ENCODE measurements at places on chromosomes 7 and 10.

- DNase-seq, result no peak
Measured at GRCh38 chr10:110772454-110773025, 99.2 kb upstream of the PDCD4 start.

GRCh38 chr10:670990-671389, 18.5 kb downstream of the DIP2C start:
- DNase-seq, result no peak

GRCh38 chr7:139918480-139918879, 89.4 kb downstream of the TBXAS1 start:
- DNase-seq, result no peak

GRCh38 chr7:7682861-7683260, 35.5 kb downstream of the RPA3 start:
- no peak for DNase-seq

- no peak for DNase-seq
Measured at GRCh38 chr7:30789334-30789711, 18.1 kb downstream of the MINDY4 start.

DNA sequence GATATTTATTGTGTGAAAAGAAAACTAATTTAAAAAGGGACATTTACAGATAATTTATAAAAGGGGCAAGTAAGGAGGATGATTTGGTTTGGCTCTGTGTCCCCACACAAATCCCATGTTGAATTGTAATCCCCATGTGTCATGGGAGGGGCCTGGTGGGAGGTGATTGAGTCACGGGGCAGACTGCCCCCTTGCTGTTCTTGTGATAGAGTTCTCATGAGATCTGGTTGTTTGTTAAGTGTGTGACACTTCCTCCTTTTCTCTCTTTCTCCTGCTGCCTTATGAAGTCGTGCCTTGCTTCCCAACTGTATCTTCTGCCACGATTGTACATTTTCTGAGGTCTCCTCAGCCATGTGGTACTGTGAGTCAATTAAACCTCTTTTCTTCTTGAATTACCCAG, 171.0 kb upstream of the SEMA3E start:
- DNase-seq, result no peak

GRCh38 chr10:35056686-35057085, 33.5 kb downstream of the CUL2 start:
- DNase-seq, result no peak

DNA sequence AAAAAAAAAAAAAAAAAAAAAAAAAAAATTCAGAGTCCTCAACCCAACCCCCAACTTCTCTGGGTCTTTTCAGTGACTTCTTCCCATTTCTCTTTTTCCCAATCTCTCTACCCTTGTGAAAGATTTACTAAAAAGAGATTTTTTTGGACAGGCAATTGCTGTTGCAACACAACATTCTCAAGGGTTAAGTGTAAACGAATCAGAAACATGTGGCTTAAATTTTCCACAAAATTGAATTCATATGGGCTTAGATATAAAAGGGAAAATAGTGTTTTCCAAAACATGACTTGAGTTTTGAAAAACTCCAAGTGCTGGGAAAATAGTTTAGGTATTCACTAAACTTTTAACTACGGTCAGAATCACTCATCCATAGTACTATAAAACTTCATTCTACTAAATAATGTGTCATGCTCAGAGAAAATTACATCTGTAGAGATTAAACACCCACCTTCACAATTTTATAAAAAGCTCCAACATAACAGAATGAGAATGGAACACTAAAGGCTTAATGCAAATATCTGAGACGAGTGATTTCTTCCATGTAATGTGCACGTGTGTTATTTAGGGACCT, 643.1 kb downstream of the PARD3 start:
- no peak for DNase-seq

DNA sequence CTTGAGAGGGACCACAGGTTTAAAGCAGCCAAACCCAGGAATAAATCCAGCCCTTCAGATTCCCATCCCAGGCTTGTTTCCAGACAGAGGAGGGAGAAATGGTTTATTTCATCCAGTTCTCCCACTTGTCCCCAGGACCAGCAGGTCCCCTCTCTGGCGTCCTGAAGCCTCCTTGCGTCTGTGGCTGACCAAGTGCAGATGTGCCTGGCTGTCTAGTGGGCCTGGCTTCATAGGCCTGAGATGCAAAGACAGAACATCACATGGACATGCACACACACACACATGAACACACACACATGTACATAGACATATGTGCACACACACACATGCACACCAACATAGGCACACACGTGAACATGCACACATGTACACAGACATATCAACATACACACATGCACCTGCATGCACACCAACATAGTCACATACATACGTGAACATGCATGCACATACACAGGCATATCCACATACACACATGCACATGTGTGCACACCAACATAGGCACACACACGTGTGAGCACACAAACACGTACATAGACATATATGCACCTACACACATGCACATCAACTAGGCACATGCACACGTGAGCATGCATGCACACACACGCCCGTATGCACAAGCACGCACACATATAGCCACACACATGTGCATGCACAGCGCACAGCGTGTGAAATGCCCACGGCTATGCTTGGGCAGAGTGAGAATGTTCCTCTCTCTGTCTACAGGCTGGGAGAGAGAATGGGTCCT, 10.7 kb downstream of the FOXL3 start:
- no peak for DNase-seq

GRCh38 chr10:119724593-119725516, 995 bp upstream of the INPP5F start:
- DNase-seq, result no peak

DNA sequence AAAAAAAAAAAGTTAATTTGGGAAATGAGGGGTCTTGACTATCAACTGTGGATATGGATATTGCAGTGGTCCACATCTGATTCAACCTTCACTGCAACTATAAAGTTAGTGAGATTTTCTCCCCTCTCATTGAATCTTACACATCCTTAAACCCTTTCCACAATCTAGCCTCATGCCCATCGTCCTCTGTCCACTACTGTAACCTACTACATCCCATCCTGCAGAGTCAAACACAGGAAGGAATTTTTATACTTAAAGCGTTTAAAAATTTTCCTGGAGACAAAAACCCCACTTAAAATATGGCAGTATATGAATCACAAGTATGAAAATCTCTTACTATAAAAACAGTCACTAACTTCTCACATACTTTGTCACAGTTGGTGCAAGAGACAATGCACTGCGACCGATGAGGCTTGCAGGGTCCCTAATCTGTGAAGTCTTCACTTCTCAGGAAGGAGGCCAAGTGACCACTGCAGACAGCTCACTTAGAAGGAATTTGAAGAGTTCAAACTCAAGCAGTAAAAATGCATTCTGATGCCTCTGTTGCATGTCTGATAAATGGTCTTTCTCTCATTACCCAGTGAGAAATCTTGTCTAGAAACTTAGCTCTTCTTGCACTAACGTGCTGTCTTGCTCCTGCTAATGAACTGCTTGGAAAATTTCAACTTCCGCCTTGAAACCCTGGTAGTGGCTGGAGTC, 50.3 kb upstream of the ST8SIA6 start:
- no peak for DNase-seq

DNA sequence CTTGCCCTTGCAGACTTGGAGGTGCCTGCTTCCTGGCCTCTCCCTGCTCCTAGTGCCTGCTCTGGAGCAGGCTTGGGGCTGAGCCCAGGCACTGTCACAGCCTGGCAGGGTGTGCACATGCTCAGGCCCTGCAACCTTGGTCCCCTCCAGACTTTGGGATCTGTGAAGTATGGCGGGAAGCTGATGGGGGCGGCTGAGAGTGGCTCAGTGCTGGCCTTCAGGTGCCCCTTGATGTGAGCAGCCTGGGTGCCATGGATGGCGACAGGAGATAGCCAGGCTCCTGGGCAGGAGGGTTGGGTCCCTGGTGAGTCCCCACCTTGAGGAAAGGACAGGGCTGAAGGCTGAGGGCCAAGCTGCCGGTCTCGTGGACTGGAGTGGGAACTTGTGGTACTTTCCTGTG, 700.4 kb upstream of the KCND2 start:
- no peak for DNase-seq

GRCh38 chr7:54882694-54883093, 123.7 kb upstream of the SEC61G start:
- no peak for DNase-seq

- no peak for DNase-seq
Measured at GRCh38 chr7:4713183-4713784, 31.2 kb downstream of the FOXK1 start.

- no peak for DNase-seq
Measured at GRCh38 chr7:34652809-34653208, 5.2 kb upstream of the NPSR1 start.

DNA sequence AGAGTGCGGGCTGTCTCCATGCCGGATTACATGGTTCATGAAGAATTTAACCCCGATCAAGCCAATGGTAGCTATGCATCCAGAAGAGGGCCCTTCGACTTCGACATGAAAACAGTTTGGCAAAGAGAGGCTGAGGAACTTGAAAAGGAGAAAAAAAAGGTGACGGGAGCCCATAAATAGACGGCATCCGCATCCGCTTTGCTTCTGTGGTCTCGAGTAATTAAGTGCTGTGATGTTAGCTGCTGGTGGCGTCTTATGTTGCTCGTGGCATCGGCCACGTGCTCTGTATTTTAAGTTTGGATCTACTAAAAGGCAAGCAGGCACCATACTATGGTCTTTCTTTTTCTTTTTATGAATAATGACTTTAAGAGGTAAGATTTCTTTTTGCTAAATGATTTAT, 11.1 kb downstream of the C7orf57 start:
- DNase-seq, result no peak

- DNase-seq, result no peak
Measured at GRCh38 chr7:88310956-88311674, 4.4 kb upstream of the STEAP4 start.

GRCh38 chr7:82562716-82563404, 119.3 kb upstream of the CACNA2D1 start:
- DNase-seq, result no peak

- no peak for DNase-seq
Measured at GRCh38 chr7:46909601-46910051, 672.3 kb downstream of the TNS3 start.

DNA sequence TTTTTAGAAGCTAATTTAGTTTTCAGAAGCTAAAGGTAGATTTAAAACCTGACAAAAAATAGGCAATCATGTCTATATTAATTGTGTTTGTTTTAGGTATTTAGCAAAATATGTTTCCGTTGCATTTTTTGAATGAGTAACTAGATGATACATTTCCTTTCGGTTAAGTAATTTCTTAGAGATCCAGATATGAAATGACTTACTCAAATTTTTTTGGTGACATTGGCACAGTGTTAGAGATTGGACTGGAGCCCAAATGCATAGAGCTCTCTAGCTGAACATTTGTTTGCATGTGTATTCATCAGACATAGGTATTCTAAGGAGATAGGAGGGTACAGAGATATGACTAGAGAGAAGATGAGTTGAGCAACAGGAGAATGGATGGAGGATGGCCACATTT, 1.9 kb downstream of the BUB3 start:
- no peak for DNase-seq

DNA sequence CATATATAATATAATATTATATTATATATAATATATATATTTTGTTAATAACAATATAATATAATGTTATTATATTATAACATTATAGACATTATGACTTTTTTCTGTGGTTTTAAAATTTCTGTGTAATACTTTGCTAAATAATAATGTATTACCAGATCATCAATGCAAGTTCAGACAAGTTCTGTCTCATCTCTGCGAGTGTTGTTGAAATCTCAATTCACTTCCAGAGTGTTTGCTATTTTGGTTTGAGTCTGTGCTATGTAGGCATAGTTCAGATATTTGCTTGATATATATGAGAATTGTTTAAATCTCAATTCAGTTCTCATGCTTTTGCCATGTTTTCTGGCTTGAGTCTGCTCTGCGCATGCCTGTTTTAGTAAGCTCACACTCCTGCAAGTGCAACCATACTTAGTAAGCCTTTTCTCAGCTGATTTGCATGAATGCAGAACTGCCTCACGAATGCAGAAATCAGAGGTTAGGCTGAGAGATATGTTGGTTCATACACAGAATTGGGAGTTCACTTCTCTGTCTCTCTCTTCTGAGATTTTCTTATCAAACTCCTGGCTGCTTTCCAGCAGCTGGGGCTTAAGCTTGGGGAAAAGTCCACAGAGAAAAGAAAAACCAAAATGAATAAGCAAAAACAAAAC, 830.2 kb upstream of the SORCS1 start:
- DNase-seq, result no peak

DNA sequence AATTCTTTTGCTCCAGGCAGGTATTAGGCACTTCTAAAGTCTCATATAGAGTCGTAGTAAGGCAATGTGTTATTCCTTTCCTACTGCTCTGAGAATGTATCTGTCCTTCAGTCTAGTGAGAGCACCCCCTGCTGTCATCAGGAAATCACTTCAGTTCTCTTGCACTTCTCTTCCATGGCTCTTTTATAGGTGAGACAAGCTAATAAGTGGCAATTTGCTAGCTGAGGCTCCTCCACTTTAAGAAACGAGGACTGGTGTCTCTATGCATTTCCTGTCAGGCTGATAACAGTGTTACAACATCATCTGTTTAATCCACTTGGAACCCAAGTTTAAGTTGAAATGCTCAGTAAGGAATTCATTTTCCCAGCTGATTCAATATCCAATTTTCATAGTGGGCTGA, 350.6 kb downstream of the TFEC start:
- DNase-seq, result no peak

DNA sequence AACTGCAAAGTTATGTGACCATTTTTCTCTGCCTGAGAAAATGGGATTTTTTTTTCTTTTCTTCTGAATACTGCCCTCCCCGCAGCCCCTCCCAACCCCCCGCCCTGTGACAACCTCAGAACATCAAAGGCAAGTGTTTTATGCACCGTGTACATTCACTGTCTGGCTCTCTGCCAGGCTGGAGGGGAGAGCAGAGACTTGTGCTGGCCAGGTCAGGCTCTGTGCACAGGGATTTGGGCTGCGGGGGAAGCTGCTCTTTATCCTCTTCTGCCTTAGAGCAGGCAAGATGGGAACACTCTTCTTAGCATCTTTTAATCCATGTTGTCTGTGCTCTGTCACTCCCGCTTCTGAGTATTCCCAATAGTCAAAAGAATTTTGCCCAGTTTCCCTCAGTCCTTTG, 195.1 kb downstream of the CCSER2 start:
- DNase-seq, result no peak

DNA sequence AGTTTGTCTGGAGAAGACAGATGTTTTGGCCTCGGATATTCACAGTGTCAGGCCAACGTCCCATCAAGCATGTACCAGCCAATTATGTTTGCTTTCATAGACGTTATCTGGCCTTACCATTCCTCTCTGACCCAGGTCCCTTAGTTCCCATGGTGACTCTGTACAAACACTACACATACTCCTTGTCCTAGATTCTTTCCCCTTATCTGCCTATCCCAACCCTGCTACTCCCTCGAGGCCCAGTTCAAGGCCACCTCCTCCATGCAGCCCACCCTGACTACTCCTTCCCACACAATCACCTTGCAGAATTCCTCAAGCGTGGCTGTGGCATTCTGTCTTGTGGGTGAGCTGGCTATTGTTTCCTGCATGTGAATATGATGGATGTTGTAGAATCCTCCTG, 155.2 kb downstream of the PRKAG2 start:
- DNase-seq, result no peak

- DNase-seq, result no peak
Measured at GRCh38 chr7:150373049-150373801, 4.6 kb downstream of the REPIN1 start.

GRCh38 chr10:34581801-34582532, 233.1 kb downstream of the PARD3 start:
- no peak for DNase-seq

GRCh38 chr10:48272682-48273081, 1.8 kb downstream of the FRMPD2 start:
- DNase-seq, result no peak

- no peak for DNase-seq
Measured at GRCh38 chr7:66522518-66522917, 106.2 kb upstream of the KCTD7 start.

Data from activated T-helper 1 cell treated with Interleukin-2 at 50 U/mL for 16 hours (primary cell).